ENCODE measurements at places on chromosomes 16 and 17.

GRCh38 chr16:56262148-56262547, 70.9 kb downstream of the GNAO1 start:
- no peak for DNase-seq

- no peak for DNase-seq
Measured at GRCh38 chr16:50584033-50584722, 36.0 kb downstream of the NKD1 start.

- peak; percentile 25 for DNase-seq
Measured at GRCh38 chr17:39926588-39927100, 757 bp downstream of the ORMDL3 start.

DNA sequence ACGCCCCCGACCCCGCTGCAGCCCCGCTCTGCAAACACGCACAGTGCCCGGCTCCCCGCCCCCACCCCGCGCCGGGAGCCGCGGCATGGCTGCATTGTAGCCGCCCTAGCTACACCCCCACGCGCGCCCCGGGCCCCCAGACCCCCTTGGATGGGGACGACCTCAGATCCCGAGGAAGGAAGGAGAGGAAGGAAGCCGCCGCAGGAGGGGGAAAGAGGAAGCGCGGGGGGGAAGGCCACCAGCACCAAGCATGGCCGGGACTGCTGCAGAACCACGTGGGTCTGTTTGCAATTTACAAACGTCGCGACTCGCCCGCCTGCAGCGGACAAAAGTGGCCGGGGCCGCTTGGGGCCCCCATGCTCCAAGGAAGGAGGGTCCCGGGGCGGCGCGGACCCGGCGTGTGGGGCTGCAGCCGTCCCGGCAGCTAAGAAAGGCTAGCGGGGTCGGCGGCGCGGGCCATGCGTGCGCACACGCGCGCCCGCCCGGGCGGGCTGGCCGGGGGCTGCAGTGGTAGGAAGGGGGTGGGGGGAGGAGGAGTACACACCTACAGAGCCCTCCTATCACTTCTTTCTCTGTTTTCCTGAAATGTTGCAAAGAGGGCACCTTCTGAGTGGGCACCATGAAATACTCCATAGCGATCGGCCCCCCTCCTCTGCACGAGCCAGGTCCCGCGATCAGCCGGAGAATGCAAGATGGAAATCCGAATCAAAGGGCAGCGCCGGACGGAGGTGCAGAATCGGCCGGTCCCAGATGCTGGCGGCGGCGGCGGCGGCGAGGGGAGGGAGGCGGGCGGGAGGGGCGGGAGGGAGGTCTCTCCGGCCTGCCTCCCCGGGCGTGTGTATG, 488 bp downstream of the TFAP4 start:
- DNase-seq: peak; percentile 46

DNA sequence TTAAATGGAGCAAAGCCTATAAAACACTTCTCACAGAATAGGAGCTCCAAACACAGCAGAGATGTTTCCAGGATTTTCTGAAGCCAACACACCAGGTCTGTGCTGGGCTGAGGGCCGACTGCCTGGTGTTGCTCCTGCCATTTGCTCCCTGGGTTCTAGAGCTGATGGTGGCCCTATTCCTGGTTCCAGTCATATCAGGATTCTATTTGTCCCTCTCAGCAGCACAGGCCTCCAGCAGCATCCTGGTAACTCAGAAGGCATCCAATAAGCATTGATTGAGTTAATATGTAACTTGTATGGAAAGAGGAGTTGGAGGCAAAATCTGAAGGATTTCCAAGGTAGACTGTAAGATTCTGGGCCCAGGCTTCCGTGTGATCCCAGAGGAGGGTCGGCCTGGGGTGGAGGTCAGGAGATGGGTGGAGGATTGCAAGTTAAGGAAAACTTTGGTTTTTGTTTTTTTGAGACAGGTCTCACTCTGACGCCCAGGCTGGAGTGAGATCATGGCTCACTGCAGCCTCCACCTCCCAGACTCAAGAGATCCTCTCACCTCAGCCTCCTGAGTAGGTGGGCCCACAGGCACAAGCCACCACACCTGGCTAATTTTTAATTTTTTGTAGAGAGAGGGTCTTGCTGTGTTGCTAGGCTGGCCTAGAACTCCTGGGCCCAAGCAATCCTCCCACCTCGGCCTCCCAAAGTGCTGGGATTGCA, 5.7 kb downstream of the NUPR1 start:
- no peak for DNase-seq

- no peak for DNase-seq
Measured at GRCh38 chr16:87562201-87562600, 40.1 kb upstream of the JPH3 start.

GRCh38 chr16:19879241-19879792, 5.3 kb downstream of the GPRC5B start:
- no peak for DNase-seq

DNA sequence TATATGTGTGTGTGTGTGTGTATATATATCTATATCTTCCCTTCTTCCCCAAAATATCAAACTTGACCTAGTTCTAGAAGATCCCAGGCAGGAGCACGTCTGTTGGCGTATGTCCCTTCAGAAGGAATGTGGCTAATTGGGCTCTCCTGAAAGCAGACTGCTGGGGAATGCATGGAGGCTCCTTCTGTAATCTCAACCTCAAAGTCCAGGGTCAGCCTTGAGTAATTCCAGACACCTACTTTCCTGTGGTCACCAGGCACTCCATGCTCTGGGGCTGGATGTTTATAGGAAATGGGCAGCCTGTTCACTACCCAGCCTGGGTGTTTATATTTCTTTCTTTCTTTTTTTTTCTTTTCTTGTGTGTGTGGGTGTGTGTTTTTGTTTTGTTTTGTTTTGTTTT, 13.4 kb downstream of the BCO1 start:
- DNase-seq: no peak

- DNase-seq: no peak
Measured at GRCh38 chr16:78421181-78421708, 321.8 kb downstream of the WWOX start.

DNA sequence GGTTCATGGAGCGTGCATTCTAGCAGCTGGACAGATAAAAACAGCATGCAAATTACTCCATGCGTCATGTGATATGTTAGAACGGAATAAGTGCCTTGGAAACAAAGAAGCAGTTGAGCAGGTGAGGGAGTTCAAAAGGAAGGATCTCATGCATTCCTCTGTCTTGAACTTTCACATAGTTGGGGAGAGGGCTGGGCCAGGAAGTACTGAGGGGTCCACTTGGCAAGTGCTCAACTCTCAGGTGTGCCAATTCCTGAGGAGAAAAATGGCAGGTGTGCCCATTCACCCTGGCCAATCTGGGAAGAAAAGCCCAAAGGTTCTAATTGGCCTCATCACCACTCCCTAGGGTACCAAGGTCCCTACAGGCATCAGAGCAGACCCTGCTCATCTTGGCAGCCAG, 67.7 kb downstream of the CES1 start:
- no peak for DNase-seq

GRCh38 chr17:16929757-16930520, 42.0 kb downstream of the TNFRSF13B start:
- no peak for DNase-seq

DNA sequence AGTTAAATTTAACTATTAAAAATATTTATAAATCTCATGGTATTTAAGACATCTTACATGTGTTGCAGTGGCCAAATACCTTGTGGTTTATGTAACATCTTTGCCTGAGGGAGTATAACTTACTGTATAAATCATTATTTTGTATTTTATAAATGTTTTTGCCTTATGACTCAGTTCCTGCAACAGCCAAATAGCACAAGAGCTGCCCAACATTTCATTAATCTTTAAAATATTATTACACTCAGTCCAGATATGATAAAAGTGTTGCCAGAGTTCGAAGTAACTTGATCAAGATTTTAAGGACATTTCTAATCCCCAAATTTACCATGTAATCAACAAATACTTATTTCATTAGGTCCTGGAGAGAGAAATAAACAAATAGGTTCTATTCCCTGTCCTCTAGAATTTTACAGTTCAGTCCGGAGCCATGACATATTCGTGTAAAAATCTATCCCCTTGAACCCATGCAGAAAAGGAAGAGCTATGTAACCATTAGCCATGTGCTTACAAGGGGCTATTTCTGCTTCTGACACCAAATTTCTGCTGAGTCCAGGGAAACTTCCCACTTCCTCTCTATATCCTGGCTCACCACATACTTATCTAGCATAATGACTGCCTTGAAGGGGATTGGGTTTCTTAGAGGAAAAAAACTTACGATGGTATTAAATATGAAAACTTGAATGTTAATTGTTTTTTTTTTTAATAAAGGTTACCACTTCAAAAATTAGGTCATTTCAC, 44.0 kb downstream of the IRX6 start:
- no peak for DNase-seq

DNA sequence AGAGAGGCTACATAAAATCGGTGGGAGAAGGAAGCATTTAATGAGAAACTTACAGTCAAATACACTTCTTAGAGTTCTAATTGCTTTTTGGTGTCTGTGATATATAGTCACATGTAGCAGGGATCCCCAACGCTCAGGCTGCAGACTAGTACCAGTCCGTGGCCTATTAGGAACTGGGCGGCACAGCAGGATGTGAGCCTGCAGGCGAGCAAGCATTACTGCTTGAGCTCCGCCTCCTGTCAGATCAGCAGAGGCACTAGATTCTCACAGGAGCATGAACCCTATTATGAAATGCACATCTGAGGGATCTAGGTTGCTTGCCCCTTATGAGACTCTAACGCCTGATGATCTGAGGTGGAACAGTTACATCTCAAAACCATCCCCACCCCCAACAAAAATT, 158.5 kb downstream of the TANC2 start:
- no peak for DNase-seq

- DNase-seq: no peak
Measured at GRCh38 chr16:57829969-57830360, 27.7 kb upstream of the KIFC3 start.

DNA sequence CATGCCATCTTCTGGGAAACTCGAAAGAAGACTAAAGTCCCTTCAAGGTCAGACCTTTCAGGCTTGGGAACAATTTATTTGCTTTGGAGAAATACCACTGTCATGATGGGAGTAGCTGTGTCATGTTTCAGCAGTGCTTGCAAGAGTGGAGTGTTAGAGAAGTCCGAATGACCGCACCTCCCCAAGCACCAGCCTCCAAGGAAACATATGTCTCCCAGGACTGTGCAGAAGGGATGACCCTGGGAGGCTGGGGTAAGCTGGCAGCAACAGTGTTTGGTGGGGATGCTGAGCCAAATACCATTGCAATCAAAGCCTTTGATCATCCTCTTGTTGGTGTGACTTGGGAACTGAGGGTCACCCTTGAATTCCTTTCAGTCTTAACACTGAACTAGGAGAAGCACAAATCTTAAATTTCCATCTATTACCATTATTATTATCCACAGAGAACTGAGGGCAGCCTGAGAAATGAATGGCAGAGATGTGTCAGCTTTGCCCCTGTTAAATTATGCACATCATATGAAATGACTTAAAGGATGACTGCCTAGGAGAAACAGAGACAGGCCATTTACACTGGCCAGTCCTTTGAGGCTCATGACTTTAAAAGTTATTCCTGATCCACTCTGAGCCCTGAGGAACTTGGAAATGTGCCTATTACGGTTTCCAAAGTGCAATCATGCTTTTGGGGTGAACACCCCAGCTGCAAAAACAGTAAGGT, 244.9 kb downstream of the CA10 start:
- no peak for DNase-seq

DNA sequence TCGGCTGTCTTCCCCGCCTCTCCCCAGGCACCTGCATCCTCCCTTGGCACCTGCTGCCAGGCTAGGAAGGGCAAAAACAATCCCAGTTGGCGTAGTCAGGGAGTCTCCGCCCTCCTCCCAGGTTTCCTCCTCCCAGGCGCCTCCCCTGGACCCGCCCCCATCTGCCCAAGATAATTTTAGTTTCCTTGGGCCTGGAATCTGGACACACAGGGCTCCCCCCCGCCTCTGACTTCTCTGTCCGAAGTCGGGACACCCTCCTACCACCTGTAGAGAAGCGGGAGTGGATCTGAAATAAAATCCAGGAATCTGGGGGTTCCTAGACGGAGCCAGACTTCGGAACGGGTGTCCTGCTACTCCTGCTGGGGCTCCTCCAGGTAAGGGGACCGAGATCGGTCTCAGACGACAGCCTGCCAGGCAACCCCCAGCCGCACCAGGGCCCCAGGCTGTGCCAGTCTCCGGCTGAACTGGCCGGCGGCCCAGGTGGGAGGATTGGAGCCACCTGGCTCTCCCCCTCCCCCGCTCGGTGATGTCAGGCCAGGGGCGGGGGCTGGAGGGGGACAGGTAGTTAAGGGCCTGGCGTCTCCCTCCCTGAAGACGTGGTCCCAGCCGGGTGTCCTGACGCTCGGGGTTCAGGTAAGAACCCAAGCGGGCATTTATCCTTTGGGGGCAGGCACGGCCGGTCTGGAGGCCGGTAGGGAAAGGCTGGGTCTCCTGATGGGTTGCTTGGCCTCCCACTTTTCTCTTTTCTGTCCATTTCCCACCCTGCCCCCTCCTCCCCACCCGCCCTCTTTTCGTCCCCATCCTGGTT, at the start of gene GRB7:
Gene GRB7, plus strand, starts transcription at position 179 of the 808 bp plus-strand sequence. CDS start 4,364 bp downstream, outside the sequence.
- no peak for DNase-seq

- DNase-seq: no peak
Measured at GRCh38 chr17:676060-676700, 38.5 kb downstream of the VPS53 start.

- DNase-seq: peak; percentile 43
Measured at GRCh38 chr17:72119873-72120641, 763 bp upstream of the SOX9 start.

GRCh38 chr17:27321372-27321771, 27.5 kb downstream of the WSB1 start:
- DNase-seq: no peak

DNA sequence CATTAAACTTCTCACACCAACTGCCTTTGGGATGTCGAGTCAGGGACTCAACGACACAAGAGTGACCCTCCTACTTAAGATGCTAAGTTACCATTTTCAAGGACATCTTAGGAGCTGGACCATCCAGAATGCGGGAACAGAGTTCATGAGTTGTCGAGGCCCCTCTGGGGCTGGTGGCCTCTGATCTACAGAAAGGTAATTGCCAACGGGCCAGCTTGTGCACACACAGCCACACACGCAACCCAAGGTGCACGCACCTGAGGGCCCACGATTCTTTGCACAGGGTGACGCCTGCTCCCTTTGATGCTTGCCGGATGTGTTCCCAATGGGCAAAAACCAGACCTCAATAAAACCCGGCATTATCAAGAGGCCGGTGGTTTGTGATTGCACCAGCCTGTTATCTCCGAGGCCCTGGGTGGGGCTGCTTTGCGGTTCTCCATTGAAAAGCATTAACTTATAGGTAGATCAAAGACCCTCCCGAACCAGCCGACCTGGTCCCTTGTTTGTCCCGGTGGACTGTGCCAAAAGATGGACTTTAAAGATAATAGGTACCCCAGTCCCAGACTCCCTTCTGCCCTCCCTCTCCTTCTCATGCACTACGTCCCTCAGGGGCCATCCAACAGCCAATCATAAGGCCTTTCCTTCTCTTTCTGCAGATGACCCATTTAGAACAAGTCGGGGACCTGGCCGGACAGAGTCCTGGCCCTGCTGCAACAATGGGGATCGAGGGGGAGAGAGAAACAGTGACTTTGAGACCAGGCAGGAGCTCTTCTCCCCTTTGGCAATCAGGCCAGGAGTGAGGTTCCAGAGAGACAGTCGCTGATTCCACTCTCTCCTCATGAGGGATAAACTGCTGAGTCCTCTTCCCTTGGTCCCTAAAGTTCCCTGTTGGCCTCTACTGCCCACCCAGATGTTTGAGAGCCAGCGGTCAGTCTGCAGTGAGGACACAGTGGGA, 292.5 kb downstream of the SOX9 start:
- DNase-seq: no peak
